ENCODE measurements at places on chromosomes 11 and 22.

- DNase-seq, result no peak
These were observed 15.6 kb upstream of the SHISAL1 start for GRCh38 chr22:44328326-44328725.

- DNase-seq, result no peak
These were observed 177.8 kb upstream of the NARS2 start for GRCh38 chr11:78752494-78752893.

GRCh38 chr22:46421267-46421666 lies 85.8 kb downstream of the TRMU start:
- no peak for DNase-seq

GRCh38 chr11:75245356-75246005 lies 4.9 kb downstream of the TPBGL start:
- no peak for DNase-seq

GRCh38 chr11:102940714-102941588 lies 14.6 kb downstream of the MMP13 start:
- DNase-seq, result no peak

GRCh38 chr11:76728227-76728626 lies 54.9 kb upstream of the TSKU start:
- no peak for DNase-seq

DNA sequence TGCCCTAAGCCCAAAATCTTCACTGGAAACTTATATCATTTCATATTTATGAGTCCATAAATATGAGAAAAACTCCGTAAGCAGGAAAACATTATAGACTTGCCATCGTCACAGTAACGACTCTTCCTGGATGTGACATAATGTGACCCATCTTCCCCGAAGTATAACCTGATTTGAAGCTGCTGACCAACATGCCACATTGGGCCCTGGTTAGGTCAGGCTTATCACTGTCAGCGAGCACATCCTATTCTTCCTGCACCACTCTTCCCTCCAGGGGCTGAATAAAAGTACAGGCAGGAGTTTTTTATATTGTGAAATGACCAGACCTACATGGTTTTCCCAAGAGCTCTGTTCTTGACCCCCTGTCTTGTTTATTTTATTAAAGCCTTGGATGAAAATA lies 12.1 kb upstream of the BLID start:
- no peak for DNase-seq

GRCh38 chr11:128904303-128904655 lies 13.1 kb downstream of the KCNJ5 start:
- DNase-seq, result no peak

DNA sequence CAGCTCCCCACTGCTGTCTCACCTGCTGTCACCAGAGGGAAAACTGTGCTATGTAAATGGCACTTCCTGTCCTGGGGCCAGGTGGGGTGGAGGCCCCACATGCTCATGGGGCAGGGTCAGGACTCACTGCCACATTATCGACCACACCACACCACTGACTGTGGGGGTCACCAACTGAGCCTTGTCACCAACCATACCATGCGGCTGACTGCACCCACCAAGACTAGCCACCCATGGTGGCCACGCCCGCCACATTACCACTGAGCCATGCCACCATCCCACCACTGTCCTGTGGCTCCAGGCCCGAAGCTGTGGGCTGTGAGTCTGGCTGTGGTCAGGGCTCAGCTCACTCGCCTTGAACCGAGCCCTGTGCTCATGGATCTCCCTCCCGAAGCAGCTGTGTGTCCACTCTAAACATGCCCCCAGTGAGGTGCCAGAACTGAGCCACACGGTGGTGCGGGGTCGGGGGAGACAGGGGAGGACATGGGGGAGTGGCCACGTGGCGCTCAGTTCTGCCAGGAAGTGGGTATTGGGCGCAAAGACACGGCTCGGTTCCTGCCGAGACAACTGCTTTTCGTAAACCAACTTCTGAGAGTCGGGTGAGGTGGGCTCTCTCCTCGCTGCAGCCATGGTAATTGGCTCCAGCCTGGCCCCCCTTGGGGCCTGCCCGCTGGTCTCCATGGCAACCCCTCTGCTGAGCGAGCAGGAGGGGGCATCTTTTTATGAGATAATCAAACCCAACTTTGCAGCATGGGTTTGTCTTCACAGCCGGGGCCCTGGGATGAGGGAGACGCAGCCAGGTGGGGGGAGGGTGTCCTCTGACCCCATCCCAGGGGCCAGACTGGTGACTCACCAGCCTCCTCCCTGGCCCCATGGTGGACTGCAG lies 23.2 kb downstream of the RTN4R start:
- DNase-seq, result peak; percentile 13

DNA sequence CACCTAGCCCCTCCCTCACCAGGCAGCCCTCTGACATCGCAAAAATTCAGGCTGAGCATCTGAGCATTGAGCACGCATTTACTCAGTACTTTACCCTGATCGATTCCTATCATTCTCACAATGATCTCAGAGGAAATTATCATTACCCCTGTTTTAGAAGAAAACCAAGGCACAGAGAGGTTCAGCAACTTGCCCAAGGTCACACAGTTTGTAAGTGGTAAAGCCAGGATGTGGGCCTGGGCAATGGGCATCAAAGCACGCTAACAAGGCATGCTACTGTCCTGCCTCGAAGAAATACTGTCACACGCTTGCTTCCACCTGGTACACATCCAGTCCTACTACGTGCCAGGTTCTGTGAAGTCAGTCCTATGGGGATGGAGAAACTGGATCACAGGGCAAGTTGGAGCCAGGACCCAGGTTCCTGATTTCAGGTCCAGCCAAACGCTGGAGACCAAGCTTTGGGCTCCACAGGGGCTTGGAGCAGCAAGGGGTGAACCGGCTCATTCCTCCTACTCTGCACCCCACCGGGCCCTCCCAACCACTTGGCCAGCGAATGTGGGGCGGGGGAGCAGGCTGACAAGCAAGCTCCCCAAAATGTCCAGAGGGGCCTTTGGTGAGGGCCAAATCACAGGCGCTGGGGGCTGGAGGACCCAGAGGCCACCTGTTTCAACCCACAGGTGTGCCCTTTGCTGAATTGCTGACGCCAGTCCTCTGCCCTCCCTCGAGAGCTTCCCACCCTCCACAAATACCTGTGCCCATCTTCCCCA lies 18.2 kb downstream of the KCNJ4 start:
- no peak for DNase-seq

DNA sequence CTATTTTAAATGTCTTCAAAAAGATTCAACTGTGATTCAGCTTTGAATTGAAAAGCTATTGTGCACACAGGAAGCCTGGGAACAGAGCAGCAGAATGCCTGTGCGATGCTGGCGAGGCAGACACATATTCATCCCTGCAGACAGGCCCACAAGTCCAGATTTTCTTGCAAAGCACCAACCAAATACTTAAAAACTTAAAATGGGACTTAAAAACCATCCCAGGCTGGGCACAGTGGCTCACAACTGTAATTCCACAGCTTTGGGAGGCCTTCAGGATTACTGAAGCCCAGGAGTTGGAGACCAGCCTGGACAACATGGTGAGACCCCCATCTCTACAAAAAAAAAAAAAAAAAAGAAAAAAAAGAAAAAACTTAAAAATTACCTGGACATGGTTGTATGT lies 122.6 kb upstream of the SERPIND1 start:
- no peak for DNase-seq

DNA sequence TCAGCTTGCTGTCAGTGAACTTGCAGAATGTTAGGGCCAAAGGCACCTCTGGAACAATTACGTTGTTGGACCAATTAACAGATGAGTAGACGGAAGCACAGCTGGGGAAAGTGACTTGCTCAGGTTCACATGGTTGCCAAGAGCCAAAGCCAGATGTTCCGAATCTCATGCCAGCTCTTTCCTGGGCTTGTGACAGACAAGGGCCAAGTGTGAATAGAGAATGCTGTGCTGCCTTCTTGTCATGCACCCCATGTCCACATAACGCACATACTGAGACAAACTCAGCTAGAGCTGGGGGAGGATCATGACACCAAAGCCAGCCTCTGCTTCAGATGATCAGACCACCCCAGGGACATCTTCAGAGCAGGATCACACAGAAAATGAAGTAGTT lies 616.3 kb downstream of the INSC start:
- DNase-seq, result no peak

GRCh38 chr11:69154211-69154913 lies 1.4 kb upstream of the SMIM38 start:
- DNase-seq, result no peak

- DNase-seq, result no peak
These were observed 33.0 kb downstream of the DKK3 start for GRCh38 chr11:11975201-11976092.

DNA sequence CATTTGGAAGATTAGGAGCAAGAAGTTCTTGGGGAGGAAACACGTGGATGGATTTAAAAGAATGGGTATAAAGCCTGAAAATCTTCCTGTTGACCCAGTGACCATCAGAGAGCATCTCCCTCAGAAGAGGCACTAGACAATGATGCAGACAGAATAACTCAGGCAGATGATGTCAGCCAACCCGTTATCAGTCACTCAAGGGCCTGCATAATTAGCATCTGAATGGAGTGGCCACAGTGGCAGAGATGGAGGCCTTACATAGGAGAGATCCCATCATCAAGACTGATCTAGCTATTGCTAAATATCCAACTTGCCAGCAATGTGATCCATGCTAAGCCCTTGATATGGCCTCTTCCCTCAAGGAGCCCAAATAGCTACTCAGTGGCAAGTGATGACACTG lies 70.7 kb upstream of the CD82 start:
- DNase-seq, result no peak

DNA sequence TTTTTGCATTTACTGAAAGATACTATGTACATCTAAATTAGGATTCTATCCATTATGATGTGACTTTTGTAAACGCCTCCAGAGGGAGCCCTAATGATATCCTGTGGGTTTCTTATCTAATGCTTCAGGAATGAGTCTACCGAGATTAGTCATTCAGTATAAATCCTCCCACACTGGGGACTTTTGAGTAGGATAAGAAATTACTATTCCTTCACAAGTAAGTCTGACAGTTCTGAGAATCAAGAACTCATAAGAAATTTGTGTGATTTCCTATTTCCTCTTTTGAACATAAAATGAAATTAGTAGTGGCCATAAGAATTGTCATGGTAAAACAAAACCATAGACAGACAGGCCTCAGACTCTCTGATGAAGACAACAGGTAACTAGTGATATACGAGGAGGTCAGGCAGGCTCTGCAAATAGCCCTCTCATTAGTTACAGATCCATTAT lies 10.0 kb upstream of the OR5M1 start:
- DNase-seq, result no peak

DNA sequence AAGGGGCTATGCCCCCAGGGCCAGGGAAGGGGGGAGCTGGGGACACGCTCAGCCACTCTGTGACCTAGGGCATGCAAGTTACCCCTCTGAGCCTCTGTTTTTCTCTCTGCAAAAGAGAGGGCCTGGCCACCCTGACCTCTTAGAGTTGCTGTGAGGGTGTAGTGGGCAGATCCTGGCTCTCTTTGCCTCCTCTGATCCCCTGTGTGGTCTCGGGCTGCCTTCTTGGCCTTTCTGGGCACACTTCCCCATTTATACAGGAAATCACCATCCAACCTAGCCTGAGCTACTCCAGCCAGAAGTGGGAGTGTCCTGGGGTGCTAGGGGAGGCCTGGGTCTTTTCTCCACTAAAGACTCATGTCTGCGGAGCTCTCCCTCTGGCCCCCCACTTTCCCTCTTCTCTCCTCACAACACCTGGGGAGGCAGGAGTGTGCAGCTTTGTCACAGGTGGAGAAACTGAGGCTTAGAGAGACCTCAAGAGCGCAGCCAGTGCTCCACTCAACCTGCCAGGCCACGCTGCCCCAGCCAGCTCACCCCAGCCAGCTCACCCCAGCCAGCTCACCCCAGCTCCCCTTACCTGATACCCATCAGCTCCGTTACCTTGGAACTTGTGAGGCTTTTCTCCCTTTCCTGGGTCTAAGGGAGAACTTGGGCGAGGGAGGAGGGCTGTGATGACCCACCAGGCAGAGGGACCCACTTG lies 1.4 kb downstream of the AIFM3 start:
- no peak for DNase-seq

GRCh38 chr22:28981818-28982499 lies 79.7 kb downstream of the C22orf31 start:
- DNase-seq, result no peak

DNA sequence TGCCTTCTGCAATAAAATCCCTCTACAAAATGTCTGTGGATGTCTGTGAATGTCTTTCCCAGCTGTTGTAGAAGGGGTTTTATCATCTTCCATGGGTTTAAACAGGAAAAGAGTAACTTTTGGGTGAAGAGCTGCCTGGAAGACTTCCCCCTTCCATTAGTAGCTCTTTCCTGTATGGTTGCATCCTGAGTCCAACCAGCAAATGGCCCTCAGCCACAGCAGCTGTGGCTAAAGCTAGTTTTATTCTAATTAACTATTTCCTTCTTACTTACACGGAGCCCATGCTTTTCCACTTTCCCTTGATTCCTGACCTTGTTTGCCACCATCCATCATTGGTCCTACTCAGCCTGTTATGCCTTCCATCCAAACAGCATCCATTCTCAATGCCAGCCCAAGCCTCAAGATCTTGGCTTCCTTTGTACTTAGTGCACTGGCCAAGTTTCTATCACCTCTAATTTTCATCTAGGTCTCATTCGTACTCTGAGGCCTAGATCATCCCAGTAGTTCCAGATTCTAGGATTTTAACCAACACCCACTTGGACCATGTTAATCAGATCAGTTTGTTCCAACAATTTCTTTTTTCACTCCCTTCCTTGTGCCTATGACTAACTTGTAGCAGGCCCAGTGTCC lies 41.5 kb upstream of the CADM1 start:
- no peak for DNase-seq

DNA sequence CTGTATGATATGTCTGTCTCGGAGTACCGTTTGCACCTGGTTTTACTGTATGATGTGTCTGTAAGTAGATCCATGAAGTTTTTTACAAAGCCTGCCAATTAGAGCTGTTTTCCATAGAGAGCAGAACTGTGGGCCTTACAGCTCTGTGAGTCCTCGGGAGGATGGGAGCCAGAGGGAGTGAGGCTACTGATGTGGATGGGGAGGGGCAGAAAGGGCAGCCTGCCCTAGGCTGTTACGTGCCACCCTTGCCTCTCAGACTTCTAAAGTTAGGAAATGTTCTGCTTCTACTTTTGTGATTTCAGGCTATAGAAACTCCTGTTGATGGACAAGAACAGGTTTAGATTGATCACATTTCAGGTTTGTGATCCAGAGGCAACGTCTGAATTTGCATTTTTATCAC lies 105.2 kb downstream of the PPP6R3 start:
- no peak for DNase-seq

GRCh38 chr11:44624761-44625221 lies 59.3 kb downstream of the CD82 start:
- DNase-seq, result no peak

- no peak for DNase-seq
These were observed 50.6 kb downstream of the CERK start for GRCh38 chr22:46687460-46687859.

Measured in activated T-helper 1 cell treated with anti-CD3 and anti-CD28 coated beads, Interleukin-2, amount 50 U/mL, for 16 hours (primary cell).